ENCODE measurements at places on chromosomes 6 and 20. TPM values are rescaled to one million over a fixed set of nuclear protein-coding genes. Genes with fewer than 3 reads are reported as not detected.

GRCh38 chr6:137625808-137626207, 131.6 kb upstream of the OLIG3 start:
- DNase-seq, result no peak

DNA sequence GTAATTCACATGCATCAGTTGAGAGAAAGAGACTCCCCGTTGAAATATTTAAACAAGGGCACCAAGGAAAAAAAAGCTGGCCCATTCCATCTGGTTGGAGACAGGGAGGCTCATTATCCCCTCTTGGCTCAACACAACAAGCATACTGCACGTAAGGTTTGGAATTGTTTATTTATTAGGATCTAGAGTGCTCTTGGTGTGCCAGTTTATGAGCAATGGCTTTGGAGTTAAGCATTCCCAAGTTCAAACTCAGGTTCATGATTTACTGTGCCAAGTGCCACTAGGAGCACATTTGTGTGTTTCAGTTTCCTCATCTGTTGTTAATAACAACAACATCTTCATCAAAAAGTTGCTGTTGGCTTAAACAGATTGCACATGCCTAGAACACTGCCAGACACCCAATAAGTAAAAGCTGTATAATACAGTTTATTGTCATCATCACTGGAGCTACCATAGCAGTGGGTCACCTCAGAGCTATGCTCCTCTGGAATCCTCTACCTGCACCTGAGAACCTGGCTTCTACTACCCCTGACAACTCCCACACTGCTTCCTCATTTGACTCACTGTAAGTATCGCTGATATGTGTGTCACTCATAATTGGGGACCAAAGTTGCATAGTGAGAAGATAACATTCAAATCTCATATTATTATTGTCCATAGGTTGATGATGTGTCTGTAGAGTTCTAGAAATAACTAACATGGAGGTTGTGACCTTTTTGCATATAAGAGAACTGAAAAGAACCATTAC, 5.4 kb downstream of the SLC17A3 start:
- DNase-seq, result no peak

DNA sequence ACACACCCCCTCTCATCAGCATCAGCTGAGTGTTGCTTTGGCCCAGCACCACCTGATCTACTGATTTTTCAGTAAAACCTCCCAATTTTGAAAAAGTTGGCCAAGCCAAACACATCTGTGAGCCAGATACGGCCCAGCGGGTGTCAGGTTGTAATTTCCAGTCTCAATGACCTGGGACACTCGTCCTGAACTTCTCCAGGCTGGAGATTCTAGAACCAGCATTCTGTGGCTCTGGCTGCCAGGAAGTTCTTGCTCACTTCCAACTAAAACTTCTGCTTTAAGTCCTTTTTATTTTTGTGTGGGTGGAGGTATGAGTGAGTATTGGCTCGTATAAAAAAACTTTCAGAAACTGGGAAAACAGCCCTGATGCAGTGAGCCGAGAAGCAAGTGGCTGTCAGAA, 5.1 kb downstream of the KIAA1755 start:
- no peak for DNase-seq

DNA sequence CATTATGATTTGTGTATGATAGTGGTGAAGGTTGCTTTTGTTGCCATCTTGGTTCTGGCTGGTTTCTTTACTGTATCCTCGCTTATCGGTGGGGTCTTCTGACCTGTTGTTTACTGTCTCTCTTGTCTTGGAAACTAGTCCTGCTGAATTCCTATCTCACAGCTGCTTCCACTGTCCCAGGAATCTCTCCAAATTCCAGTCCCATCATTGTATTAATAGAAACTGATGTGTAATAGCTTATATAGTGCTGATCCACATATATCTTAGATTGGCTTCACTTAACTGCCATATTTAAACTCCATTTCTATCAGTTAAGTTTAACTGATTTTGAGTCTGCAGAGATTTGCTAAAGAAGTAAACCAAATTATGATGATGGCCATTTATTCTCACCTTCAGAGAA, 5.9 kb downstream of the GTF2H5 start:
- DNase-seq, result no peak

- DNase-seq, result no peak
Observed at GRCh38 chr6:147043994-147044477, 160.2 kb upstream of the STXBP5 start.

GRCh38 chr20:50663095-50663821, 28.1 kb downstream of the RIPOR3 start:
- DNase-seq, result no peak

GRCh38 chr6:142738731-142739130, 206.2 kb downstream of the HIVEP2 start:
- no peak for DNase-seq

- DNase-seq, result no peak
Observed at GRCh38 chr6:96007663-96008062, 8.1 kb upstream of the FUT9 start.

DNA sequence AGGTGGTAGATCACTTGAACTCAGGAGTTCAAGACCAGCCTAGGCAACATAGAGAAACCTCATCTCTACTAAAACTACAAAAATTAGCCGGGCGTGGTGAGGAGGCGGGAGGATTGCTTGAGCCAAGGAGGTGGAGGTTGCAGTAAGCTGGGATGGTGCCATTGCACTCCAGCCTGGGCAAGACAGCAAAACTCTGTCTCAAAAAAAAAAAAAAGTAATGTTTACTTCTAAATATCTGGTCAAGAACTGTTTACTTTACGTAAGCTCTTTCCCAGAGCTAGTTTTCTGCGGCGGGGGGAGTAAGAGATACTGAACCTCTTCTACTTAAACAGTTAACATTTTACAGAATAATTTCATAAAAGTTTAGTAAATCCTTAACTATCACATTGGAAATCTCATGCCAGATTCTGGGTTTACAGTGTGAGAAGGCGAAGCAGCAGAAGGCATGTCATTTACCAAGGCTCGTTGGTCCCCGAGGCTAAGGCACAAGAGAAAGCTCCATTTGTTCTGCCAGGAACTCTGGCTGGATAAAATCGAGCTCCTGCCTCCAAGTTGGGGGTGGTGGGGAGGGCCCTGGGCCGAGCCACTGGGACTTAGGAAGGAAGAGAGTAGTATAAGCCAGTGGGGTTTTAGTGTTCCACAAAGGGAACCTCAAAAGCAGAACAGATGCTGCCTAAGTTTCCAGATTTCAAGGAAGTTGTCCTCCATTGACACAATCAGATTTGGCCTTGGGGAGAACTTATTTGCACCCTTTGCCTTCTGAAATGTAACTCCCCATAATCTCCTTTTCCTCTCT, 41.7 kb downstream of the ARFGEF2 start:
- DNase-seq, result no peak

- DNase-seq, result no peak
Observed at GRCh38 chr20:57288651-57289277, 22.3 kb upstream of the BMP7 start.

DNA sequence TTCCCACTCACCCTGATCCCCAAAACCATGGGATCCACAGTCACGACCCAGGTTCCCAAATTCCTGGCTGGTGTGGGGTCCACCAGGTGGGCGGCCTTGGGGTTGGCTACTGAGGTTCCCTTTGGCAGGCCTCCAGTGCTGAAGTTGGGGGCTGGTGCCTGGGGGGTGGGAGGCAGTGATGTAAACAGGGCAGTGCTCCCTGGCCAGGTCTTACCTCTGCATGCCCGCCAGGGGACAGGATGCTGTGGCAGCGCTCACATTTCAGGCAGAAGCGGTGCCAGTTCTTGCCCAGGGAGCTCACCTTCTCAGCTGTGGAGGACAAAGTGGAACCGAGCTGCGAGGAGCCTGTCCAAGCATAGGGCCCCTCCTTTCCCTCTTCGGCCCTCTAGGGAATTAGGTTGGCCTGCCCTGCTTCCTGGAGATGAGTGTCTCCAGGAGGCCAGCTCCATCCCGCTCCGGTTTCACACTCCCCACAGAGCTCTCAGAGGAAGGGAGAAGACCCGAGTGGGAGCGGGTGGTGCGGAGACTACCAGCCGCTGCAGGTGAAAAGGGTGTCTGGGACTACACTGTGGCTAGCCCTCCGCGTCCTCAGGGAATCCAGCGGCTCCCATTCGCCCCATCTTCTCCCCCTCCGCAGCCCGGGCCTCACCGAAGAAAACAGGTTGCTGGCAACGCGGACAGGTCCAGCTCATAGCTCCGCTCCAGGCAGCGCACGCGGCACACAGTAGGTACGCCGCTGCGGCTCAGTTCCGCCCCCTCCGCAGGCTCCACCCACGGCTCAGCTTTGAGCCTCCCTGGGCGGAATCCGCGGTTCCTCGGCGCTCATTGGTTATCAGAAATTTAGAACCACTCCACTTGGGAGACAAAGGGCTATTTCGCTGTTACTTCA, at the start of gene CRIP3:
CRIP3 (minus strand) TSS at position 726 of the 889 bp plus-strand sequence; CDS start at position 692, 34 bp downstream.
- DNase-seq, result peak; percentile 32

DNA sequence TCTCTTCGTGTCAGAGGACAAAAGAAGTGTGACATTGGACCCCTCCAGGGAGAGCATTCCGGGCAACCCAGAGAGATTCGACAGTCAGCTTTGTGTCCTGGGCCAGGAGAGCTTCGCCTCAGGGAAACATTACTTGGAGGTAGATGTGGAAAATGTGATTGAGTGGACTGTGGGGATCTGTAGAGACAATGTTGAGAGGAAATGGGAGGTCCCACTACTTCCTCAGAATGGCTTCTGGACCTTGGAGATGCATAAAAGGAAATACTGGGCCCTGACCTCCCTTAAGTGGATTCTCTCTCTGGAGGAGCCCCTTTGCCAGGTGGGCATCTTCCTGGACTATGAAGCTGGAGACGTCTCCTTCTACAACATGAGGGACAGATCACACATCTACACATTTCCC, 9.5 kb upstream of the BTN3A3 start:
- no peak for DNase-seq

GRCh38 chr6:25769983-25770382, 15.4 kb downstream of the SLC17A4 start:
- no peak for DNase-seq

DNA sequence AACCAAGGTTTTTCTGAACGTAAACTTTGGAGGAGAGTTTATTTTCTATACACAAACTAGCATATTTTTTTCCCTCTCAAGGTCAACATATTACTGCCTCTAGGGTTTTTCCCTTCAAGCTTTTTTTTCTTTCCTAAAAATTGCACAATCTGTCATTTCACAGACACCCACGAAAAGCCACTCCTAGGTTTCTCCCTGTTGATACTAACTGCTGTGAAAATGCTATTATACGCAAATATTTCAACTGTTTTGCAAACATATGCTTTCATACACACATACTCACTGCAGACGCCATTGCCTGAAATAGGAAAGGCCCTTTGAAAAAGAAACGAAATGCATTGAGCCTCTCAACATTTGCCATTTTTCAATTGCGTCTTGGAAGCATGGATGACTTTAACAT, 333.0 kb downstream of the CD83 start:
- no peak for DNase-seq

DNA sequence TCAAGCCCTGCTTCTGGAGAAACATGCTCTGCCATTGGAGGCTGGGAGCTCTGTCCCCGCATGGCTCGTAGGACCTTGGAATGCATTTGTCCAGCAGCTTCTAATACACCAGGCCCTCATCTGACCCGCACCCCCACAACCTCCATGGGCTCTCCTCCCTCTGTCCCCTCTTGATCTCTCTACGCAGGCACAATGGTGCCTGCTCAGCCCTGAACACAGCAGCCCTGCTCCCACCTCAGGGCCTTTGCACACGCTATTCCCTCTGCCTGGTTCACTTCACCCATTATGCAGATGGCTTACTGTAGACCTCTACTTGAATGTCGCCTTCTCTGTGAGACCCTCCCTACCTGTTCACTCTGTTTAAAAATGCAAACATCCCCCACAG, 27.0 kb upstream of the PTGIS start:
- no peak for DNase-seq

GRCh38 chr20:57308451-57309271, 20.9 kb upstream of the SPO11 start:
- no peak for DNase-seq

DNA sequence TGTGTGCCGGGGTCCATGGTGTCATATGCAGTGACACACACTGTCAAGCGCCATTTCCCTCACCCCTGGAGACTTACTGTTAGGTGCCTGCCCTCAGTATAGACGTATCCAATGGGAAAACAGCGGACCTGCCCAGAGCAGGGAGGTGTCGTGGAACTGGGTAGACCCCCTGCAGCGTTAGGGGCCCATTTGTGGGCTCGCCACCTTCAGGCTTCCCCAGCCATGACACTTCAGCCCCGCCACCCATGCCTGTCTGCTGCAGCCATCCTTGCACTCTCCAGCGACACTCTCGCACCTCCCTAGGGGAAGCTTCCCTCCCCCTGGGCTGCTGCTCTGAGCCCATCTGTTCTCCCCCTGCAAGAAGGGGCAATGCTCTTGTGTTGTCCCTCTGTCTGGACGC, 43.2 kb downstream of the STK35 start:
- DNase-seq, result no peak

- peak; percentile 35 for DNase-seq
Observed at GRCh38 chr20:23147964-23148730, 62.0 kb upstream of the CD93 start.

GRCh38 chr6:157037165-157037564, 260.0 kb downstream of the ARID1B start:
- DNase-seq, result no peak

GRCh38 chr6:142872376-142872775, 72.6 kb downstream of the HIVEP2 start:
- no peak for DNase-seq

- DNase-seq, result no peak
Observed at GRCh38 chr6:87936065-87936464, 111.6 kb upstream of the SPACA1 start.

- no peak for DNase-seq
Observed at GRCh38 chr6:36920546-36920945, 34.0 kb upstream of the PI16 start.

DNA sequence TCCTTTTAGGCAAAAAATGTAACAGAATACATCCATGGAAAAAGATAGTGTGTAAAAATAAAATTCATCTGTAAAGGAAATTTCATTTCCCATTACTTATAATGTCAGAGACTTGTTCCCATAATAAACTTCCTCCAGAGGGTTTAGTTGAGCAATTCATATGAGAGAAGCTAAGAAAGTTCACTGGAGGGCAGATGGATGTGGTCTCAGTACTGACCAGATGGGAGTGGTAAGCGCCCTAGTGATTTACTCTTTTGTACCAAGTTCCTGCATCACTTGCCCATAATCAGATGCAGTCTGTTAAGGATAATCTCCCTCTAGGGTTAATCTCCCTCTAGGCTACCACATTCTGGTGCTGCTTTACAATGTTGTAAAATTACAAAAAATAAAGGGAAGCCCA, 61.7 kb downstream of the ESF1 start:
- no peak for DNase-seq

- no peak for DNase-seq
Observed at GRCh38 chr20:46587986-46588385, 37.5 kb upstream of the OCSTAMP start.

DNA sequence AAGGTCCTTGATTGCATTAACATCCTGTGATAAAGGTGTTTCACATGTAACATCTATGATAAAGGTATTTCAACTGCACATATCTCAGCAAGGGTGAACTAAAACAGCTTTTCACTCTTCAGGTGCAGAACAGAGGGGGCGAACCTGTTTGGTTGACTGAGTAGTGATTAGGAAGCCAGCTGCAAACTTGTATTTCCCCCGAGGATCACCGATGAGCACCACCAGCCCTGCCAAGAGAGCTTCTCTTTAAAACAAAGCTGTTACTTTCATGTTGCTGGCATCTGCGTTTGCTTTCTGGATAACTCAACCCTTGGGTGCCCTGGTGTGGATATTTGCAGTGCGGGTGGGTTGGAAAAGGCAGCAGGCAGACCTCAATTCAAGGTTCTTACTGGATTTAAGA, 39.6 kb downstream of the JAG1 start:
- DNase-seq, result no peak

GRCh38 chr20:4787820-4788219, 66.1 kb downstream of the PRND start:
- DNase-seq, result no peak

Gene PRL
- total RNA-seq, result not detected

Gene GSTA2
- not detected for total RNA-seq

Gene OXT
- not detected for total RNA-seq
